Activated CD4-positive, alpha-beta T cell treated with anti-CD3 and anti-CD28 coated beads, Interleukin-2, Interleukin-6, amounts not matched to agents 100 ng/mL and 50 ng/mL, durations not matched to agents 16 hours and 8 hours (primary cell): ENCODE measurements at places on chromosomes 2 and 18.

DNA sequence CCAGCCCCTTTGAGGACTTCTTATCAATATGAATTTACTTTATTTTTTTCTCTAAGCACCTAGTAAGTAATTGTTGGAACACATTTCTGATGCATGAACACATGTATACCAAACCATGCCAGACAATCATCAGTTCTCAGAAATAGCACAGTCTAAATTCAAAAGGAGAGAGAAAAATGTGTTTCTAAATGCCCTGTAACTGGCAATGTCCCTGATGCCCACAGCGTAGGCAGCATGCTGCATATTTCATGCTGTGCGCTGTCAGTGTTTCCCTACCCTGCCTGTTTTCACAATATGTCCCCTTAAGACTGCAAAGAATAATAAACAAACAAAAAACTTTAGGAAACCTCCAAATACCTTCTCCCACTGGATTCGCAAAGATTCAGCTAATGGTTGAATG lies 881.0 kb upstream of the CHAC2 start:
- no peak for DNase-seq

DNA sequence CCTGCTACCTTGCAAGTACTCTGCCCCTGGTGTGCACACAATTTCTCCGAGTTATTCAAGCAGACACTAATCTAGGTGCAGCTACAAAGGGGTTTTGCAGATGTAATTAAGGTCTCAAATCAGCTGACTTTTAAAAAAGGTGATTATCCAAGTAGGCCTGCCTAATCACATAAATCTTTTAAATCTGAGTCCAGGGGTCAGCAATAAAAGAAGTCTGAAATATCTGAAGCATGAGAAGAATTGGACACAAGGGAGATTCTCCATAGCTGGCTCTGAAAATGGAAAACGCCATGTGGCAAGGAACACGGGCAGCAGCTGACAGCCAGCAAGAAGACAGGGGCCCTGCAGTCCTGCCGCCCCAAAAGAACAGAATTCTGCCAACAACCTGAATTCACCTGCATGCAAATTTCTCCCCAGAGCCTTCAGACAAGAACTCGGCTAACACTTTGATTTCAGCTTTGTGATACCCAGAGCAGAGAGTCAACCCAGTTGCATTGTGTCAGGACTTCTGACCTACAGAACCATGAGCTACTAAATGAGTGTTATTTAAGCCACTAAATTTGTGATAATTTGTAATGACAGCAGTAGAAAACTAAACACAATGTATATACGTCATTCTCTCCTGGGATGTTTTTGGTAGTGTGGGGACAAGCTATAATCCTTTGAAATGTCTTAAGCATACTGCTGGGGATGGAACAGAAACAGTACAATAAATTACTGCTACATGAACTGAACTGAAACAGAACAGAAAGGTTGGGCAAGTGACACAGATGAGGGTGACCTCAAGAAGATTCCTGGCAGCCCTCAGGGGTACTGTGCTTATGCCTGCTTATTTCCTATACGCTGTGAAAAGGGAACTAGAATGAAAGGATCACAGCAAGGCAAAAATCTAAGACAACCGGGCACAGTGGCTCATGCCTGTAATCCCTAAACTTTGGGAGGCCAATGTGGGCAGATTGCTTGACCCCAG lies 3.2 kb downstream of the INO80C start:
- no peak for DNase-seq

DNA sequence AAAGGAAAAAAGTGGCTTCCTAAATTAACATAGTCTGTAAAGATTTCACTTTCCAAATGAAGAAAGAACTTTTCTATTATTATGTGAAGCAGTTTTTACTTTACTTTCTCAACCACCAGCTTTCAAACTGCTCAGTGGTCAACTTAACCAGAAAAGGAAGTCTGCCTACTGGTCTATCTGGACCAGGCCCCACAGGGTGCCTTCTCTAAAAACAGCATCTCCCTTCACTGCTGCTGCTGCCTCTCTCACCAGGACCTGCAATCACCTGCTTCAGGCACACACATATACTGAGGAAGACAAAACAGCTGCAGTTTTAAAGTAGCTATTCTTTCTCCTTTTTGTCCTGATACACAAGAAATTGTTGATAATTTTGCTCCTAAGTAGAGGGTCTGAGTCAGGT lies 221.3 kb upstream of the DCC start:
- no peak for DNase-seq

- DNase-seq, result no peak
These were observed 37.4 kb downstream of the SOCS6 start for GRCh38 chr18:70326255-70326654.

DNA sequence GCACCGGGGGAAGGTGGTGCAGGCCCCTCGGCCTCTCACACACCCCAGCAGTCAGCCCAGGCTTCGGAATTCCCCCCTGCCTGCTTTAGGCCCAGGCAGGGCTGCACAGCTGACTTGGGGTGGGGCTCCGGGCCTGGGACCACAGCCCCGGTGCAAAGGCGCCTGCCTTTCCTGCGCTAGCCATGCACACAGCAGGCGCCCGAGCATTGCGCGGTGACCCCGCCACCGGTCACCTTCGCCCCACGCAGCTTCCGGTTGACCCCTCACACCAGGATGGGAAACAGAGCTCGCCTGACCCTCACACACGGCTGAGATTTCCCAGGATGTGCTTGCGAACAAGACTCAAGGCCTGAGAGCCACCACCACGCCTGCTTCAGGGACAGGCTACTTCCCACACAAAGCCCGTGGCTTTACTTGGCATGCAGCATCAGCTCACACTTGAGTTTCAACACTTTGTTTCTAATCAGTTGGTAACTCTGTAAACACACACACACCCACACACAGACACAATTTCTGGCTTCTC lies 46.0 kb downstream of the SLC66A2 start:
- DNase-seq, result no peak

- DNase-seq, result no peak
These were observed 53.6 kb downstream of the GALNT1 start for GRCh38 chr18:35635170-35635569.

GRCh38 chr2:101870444-101870843 lies 121.3 kb upstream of the IL1R2 start:
- DNase-seq, result no peak

GRCh38 chr2:100406120-100406508 lies 11.4 kb downstream of the CHST10 start:
- no peak for DNase-seq
